B cell (primary cell): ENCODE measurements at places on chromosomes 13 and 19. TPM values are rescaled to one million over a fixed set of nuclear protein-coding genes. Genes with fewer than 3 reads are reported as not detected.
A peak's percentile ranks its signal among the peaks of the same experiment; 100 is the strongest.

The TMC4 gene
- not detected in 2 replicates for total RNA-seq

DNA sequence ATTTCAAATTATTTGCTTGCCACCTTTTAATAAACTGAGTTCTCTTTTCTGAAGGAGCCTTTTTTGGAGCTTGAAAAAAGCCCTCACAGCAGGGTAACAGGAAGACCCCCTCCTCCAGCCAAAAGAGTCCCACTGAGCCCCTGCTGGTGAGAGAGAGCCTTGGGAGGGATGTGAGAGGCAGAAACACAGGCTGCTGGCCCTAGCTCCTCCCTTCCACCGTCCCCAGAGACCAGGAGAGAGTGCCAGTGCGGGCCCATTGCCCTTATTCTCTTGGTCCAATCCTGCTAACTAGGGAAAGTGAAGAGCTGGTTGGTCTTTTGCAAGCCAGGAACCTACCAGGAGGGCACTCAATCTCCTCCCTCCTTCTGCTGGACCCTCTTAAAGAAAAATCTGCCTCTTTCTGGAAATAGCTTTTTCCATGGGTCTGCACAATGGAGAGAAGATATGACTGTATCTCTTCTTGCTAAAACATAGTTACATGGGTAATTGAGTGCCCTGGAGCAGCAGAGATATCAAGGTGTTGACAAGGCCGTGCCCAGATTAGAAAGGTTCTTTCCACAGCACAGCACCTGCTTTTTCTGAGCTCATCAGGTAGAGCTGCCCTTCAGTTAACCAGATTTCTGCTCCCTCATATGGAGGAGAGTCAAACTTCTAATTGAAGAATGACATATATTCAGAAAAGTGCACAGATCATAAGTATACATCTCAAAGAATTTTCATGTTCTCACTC is 113.9 kb downstream of the LRCH1 start:
- no peaks in the 10 kb centered on the region for H3K27me3 ChIP-seq
- peak overlapping the region; percentile 89 for H3K27ac ChIP-seq
- peaks cover 54% of the 10 kb centered on the region for H3K4me1 ChIP-seq
- peaks cover 17% of the 10 kb centered on the region for H3K36me3 ChIP-seq

DNA sequence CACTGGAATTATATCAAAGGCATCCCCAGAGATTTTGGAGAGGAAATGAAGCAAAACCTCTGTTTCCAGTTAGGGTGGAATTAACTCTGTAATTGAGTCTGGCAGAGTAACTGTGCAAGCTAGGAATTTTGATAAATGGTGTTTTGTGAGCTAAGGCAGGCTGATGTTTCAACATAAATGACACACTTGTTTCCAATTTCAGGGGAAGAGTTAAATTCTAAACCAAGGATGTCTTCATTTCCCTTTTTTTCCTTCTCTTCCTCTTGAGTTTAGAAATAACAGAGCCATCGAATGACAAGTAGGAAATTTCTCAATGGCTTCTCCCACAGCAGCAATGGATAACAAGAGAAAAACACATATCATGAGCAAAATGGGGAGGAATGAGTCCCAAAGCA is 131.2 kb downstream of the IRS2 start:
- no peak overlapping the region for H3K4me3 ChIP-seq
- no peak for DNase-seq
- no peak overlapping the region for H3K27ac ChIP-seq
- no peaks in the 10 kb centered on the region for H3K36me3 ChIP-seq
- no peaks in the 10 kb centered on the region for H3K27me3 ChIP-seq

DNA sequence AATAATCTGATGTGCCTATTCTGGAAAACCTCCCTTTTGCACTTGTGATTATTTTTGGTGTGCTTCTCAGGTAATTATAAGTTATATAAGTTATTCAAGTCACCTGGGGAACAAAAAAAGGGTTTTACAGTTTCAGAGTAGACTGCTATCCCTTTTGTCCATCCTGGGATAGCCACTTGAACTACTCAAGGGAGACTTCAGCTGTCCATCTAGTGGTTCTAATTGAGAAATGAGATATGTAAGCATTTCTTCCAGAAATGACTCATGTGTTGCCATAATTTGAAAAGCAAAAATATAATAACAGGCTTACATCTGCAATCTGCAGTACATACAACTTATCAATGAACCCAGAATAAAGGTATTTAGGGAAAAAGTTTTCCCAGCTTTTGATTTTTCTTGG is 20.4 kb downstream of the UBL3 start:
- no peak for DNase-seq
- H3K4me1 ChIP-seq, result no peaks in the 10 kb centered on the region
- H3K36me3 ChIP-seq, result peaks cover 3% of the 10 kb centered on the region
- no peaks in the 10 kb centered on the region for H3K27me3 ChIP-seq
- H3K27ac ChIP-seq, result no peak overlapping the region

DNA sequence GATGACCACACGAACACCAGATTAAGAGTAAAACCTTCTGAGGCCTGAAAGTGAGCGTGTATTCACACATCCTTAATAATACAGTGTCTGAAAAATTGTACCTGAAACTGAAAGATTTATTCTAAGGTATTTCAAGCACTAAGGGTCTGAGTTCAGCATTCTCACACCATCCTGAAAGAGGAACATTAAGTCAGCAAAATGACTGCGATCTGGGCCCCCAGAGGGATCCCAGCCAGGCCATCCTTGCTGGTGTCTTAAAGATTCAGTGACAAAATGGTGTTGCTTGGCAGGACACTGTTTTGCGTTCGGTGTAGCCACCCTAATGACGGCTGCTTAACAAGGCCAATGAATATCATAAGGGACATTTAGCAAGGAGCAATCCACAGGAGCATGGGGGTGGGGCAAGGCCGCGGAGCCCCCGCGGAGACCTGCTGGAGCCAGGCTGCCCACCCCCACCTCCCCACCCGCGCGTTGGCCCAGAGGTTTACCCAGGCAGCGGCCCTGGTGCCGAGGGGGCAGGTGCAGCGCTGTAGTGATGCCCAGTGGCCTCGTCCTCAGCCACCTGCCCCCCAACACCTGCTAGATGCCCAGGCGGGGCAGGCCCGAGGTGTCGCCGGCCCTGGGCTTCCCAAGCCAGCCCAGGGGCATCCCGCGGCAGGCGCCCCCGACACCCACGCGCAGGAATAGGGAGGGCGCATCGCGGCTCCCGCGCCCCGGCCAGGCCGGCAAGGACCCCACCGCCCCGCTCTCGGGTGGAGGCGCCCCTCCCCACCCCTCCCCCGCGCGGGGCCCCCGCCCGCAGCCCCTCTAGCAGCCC is 742 bp downstream of the NALCN start:
- no peaks in the 10 kb centered on the region for H3K27me3 ChIP-seq
- no peak overlapping the region for H3K4me3 ChIP-seq
- no peaks in the 10 kb centered on the region for H3K4me1 ChIP-seq

- peaks cover 25% of the 10 kb centered on the region for H3K4me1 ChIP-seq
- peak overlapping the region; percentile 35 for H3K4me3 ChIP-seq
- no peaks in the 10 kb centered on the region for H3K36me3 ChIP-seq
- peak; percentile 36 for DNase-seq
- no peak overlapping the region for H3K27ac ChIP-seq
Observed at GRCh38 chr13:36431204-36432105, 840 bp upstream of the CCNA1 start.

The ZNF626 gene
- total RNA-seq, result 15.2 and 17.6 TPM in 2 replicates

DNA sequence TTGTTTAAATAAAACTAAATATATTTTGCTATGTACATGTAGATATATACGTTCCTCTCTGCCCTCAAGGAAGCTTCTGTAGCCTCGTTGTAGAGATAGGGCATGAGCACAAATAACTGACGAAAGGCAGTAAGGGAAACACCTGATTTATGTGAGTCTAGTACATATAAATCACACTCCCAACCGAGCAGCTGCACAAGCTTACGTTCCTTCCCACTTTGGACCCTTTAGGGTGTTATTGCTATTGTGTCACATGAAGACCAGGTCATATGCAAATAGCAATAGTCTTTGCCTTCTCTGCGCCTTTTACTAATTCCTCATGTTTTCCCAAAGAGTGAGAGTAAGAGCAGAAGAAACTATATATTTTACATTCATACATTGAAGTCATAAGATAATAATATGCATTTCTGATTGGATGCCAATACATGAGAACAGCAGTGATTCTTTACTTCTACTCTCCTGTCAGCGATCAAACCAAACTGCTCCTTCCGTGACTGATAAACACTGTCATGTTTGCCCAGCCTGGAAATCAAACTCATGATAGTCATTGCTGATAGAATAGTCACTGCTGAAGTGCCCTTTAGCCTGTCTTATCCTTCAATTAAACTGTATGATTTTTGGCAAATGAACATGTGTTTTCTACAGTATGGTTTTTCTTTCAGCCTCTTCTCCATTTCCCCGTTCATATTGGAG is 127.2 kb upstream of the MAB21L1 start:
- H3K27me3 ChIP-seq, result no peaks in the 10 kb centered on the region
- no peaks in the 10 kb centered on the region for H3K4me1 ChIP-seq

The HCN2 gene
- total RNA-seq, result 0.57 and 0.61 TPM in 2 replicates
